ENCODE measurements at places on chromosomes 13 and 19.

GRCh38 chr13:109773276-109773675 is 13.1 kb downstream of the IRS2 start:
- DNase-seq: no peak

GRCh38 chr13:101830035-101830434 is 377.6 kb downstream of the ITGBL1 start:
- DNase-seq: no peak

GRCh38 chr19:48569814-48570213 is 17.8 kb downstream of the SULT2B1 start:
- no peak for DNase-seq

- no peak for DNase-seq
Observed at GRCh38 chr19:3225677-3226093, 1.2 kb downstream of the CELF5 start.

DNA sequence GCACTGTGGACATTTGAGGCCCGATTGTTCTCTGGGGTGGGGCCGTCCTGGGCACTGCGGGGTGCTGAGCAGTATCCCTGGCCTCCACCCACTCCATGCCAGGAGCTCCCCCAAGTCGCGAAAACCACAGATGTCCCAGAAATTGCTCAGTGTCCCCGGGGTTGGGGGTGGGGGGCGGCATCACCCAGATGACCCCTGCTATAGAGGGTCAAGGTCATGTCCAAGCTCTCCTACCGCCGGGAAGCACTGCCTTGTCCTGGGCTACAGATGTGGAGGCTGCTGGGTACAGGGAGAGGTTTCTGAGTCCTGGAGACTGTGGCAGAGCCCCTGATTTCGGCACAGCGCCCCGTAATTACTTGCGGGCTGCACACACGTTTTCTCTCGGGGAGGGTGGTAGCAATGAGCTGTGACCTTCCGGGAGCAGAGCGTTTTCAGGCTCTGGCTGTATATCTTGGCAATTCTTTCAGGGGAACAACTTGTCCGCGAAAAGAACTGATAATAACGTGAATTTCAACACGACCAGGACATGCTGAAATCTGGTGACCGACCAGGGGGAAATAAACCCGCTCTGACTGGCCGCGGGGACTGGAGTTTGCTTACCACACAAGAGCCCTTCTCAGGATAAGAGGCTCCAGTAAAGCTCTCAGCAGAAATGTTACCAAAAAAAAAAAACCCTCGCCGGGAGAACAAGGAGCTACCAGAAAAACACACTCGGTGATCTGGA is 68.1 kb downstream of the GNG7 start:
- no peak for DNase-seq

DNA sequence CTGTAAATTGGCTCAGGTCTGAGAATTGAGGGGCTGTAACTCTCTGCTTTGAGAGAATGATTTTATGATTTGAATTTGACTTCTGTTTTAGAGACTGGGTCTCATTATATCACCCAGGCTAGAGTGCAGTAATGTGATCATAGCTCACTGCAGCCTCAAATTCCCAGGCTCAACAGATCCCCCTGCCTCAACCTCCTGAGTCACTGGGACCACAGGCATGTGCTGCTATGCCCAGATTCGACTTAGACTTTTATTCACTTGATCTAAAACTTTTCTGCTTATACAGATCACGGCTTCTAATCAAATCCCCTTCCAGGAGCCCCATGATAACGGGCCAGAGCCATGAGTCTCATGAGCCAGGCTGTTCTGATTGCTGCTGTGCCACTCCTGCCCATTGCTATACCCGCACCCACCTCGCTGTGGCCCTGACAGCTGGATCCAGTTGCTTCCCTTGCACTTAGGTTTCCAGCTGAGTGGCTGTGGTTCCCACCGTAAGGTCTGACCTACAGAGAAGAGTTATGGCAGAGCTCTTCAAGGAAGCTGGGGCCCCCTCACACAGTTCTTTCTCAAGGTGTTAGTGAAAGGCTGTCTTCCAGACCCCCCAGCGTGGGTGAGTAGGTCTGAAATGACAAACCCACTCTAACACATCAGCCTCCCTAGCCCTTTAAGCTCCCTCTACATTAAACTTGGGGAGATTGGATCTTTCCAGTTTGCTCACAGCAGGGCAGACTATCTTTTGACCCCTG is 251.2 kb upstream of the SGCG start:
- DNase-seq: no peak

GRCh38 chr19:35140962-35141836 is 1.9 kb upstream of the FXYD7 start:
- peak; percentile 89 for DNase-seq

DNA sequence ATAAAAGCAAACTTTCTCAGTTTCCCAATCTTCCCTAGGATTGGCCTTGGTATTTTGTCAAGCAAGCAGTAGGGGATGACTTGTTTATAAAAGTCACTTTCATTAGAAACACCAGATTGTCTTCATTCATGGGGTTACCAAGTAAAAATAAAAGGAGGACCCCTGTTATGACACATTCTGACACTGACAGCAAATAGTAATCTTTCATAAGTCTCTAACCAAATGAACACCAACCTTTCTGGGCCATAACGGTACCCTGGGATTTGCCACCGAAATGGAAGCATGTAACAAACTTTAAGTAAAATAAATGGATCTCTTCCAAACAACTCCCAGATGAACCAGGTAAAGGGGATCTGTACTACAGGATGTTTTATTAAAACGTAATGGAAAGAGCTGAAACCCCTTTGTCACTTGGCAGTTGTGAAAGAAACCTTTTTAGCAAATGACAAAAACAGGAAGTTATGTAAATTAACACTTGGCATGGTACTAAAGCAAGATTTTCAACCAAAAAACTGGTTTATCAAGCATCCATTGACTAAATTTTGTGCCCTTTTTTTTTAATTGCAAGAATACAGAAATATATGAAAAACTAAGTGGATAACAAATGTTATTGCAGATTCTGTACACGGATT is 335.6 kb downstream of the RBM26 start:
- DNase-seq: no peak

- no peak for DNase-seq
Observed at GRCh38 chr19:14073261-14073924, 807 bp downstream of the MISP3 start.

DNA sequence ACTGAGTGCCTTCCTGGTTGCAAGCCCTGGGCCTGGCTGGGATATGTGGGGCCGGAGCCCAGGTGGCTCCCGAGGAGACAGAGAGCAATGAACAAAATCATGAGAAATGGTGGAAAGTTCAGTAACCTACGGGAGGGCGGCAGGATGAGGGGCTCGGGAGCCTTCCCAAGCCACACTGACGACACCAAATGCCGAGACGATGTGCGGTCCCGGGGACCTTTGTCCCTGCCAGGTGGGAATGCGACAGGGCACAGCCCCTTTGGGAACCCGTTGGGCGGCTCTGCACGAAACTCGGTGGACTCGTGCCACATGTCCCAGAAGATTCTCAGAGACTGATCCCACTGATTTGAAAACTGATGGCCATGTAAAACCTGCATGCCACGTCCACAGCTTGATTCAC is 11.7 kb upstream of the ZNF14 start:
- DNase-seq: no peak

- DNase-seq: no peak
Observed at GRCh38 chr13:94263038-94263437, 216.4 kb downstream of the DCT start.

DNA sequence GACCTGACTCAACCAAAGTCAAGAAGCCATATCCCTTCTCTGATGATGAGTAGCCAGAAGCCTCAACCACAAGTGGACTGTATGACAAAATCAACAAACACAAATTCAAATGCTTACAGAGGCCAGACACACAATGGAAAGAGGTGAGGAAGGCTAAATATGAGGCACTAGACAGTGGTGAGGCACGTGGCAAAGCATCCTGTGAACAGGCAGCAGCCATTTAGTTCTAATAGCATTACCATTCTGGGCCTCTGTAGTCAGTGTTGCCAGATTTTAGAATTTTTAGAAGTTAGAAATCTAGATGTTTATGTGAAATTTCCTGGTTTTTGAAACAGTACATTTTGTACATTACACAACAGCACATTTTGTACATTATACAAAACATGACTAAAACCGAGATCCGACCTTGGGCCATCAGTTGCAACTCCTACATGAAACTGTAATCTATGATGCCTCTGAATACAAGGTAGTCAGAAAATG is 403.3 kb downstream of the COG6 start:
- DNase-seq: no peak

DNA sequence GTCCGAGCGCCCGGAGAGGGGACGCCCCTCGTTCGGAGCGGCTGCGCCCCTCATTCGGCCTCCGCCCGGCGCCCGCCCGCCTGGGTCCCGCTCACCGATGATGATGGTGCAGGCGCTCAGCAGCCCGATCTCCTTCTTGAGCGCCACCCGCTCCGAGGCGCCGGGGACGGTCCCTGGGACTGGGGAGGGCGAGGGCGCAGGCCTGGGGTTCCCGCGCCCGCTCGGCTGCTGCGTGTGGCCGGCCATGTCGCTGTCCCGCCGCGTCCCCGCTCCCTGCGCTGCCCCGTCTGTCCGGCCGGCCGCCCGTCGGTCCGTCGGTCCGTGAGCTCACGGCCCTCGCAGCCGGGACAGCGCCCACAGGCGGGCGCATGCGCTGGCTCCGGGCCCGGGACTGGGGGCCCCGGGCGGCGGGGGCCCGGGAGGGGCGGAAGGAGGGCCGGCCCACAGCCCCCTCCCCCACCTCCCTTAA is at the start of gene SLC7A10:
SLC7A10 (minus strand) TSS at position 393 of the 469 bp plus-strand sequence; CDS start at position 246, 147 bp downstream.
- DNase-seq: no peak

- DNase-seq: no peak
Observed at GRCh38 chr13:81381560-81381959, 1040.6 kb upstream of the SPRY2 start.

DNA sequence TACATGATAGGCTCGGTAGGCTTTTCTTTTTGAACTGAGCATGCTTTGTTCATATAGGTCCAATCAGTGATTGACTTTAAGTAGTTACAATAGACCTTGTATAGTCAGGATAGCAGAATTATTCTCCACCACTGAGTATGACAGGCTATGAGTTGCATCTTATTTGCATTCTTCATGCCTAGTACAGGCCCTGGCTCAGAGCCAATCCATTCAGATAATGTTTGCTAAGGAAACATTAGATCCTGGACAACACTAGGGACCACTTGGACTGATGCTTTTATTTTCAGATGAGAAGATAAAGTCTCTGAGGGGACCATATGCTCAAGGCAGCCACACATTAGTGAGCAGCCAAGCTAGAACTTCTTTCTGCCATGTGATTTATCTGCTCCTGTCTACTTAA is 133.9 kb downstream of the KL start:
- DNase-seq: no peak

DNA sequence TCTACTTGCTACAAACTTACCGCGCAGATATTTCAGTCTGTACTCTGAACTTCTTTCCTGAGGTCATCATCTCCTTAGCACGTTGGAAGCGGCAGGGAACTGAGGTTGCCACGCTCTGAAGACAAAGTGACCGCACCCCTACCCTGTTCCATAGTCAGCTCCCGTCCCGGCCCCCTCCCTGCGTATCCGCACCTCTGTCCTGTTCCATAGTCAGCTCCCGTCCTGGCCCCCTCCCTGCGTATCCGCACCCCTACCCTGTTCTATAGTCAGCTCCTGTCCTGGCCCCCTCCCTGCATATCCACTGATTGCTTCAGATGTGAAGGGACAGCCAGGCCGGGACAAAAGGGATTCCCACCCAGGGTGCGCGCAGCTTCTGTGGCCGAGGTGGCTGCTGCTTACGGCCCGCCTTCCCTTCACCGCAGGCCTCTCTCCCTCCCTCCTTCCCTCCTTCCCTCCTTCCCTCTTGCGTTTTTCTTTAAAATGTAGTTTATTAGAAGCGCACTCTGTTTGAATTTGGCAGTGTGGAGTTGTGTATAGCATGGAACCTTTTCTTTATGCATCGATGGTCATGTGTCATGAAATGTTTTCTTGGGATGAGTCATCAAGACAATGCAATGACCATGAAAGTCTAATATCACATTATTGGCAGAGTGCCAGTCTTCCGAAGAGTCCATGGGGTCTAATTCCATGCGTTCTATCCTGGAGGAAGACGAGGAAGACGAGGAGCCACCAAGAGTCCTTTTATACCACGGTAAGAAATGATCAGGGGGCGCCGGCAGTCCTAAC is 21.9 kb upstream of the NDUFS7 start:
- no peak for DNase-seq

- no peak for DNase-seq
Observed at GRCh38 chr13:44128552-44129001, 245.0 kb upstream of the SERP2 start.

GRCh38 chr13:37295573-37295972 is 190.1 kb upstream of the CSNK1A1L start:
- DNase-seq: no peak

GRCh38 chr19:18450931-18451836 is 13.3 kb upstream of the ISYNA1 start:
- peak; percentile 98 for DNase-seq

DNA sequence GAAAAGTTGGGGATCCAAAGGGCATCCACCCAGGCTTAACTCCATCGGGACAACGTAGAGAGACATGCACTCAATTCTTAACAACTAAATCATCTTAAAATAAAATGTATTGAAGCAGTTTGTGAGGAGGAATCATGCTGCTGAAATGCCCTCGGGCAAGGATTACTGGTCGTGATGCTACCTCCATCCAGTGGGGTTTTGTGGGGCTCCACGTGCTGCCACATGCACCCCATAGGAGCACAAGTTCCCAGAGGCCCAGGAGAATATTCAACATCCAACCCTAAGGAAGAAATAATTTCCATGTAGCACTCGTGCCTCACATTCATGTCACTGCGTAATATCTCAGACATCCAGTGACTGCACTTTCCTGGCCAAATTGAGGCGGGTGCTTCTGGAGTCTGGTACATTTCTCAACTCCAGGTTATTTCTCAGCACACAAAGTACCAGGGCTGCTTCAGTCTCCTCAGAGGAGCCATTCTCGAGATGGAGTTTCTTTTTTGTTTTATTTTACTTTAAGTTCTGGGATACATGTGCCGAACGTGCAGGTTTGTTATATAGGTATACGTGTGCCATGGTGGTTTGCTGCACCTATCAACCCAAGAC is 429.8 kb downstream of the FOXO1 start:
- DNase-seq: no peak

GRCh38 chr13:99646866-99647595 is 145.8 kb downstream of the TM9SF2 start:
- DNase-seq: no peak

- no peak for DNase-seq
Observed at GRCh38 chr13:110149036-110149435, 157.9 kb downstream of the COL4A1 start.

GRCh38 chr19:38676023-38676877 is 28.8 kb downstream of the ACTN4 start:
- DNase-seq: no peak

- no peak for DNase-seq
Observed at GRCh38 chr19:35592226-35592625, 6.3 kb downstream of the PMIS2 start.

GRCh38 chr19:46603195-46603637 is 2.1 kb downstream of the CALM3 start:
- DNase-seq: no peak

- DNase-seq: no peak
Observed at GRCh38 chr13:97241761-97242160, 19.6 kb downstream of the MBNL2 start.

- no peak for DNase-seq
Observed at GRCh38 chr13:44302233-44302632, 71.4 kb upstream of the SERP2 start.

GRCh38 chr13:45228002-45228401 is 27.2 kb upstream of the KCTD4 start:
- no peak for DNase-seq

- DNase-seq: no peak
Observed at GRCh38 chr19:30428092-30428680, 56.0 kb downstream of the ZNF536 start.

GRCh38 chr13:57630661-57631595 is 616 bp upstream of the PCDH17 start:
- DNase-seq: no peak

All from omental fat pad (tissue), 4 donors.